DMS153 (cell line): ENCODE measurements at places on chromosomes 12 and 14.

GRCh38 chr12:93679308-93679925 lies 2.2 kb downstream of the CRADD start:
- no peak for DNase-seq

GRCh38 chr12:16691624-16692023 lies 85.7 kb upstream of the LMO3 start:
- no peak for DNase-seq

DNA sequence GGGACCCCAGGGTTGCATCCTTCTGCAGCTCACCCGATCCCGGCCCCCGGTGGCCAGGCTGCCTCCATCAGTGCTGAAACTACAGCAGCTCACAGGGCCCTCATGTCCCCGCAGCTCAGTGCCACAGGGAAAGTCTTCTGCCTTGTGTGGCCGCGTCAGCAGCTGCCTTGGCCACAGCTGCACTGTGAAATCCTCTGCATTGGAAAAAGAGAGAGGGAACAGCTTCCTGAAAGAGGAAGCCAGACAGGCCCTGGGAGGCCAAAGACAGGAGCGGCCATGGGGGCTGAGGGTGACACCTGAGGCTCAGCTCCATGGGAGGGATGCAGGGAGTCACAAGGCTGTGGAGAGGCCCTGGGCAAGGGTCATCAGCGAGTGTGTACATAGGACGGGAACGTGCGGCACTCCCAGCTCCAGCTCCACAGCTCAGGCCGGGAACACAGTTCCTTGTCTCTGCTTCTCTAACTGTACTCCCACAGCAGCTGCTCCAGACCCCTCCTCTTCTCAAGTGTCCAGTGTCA lies 32.7 kb downstream of the PARP2 start:
- no peak for DNase-seq

DNA sequence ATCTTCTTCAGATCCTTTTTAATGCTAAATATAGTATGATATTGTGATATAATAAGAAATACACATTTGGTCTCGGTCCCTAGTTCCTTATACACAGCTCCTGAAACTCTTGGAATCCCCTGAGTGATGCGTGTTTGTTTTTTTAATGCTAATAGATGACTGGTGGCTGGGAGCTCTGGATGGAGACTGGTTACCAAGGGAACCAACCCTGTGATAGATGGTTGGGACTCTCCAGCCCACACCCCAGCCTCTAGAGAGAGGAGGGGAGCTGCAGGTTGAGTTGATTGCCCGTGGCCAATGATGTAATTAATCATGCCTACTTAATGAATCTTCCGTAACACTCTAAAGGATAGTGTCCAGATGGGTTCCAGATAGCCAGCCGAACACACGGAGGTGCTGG lies 140.6 kb downstream of the FBXL14 start:
- no peak for DNase-seq

- DNase-seq = no peak
Observed at GRCh38 chr14:45716572-45716971, 463.6 kb upstream of the MIS18BP1 start.

GRCh38 chr14:101972126-101972866 lies 7.9 kb downstream of the DYNC1H1 start:
- no peak for DNase-seq

GRCh38 chr14:35385042-35385839 lies 19.3 kb downstream of the NFKBIA start:
- peak; percentile 78 for DNase-seq

GRCh38 chr12:43063650-43064049 lies 474.1 kb upstream of the PRICKLE1 start:
- DNase-seq = no peak

DNA sequence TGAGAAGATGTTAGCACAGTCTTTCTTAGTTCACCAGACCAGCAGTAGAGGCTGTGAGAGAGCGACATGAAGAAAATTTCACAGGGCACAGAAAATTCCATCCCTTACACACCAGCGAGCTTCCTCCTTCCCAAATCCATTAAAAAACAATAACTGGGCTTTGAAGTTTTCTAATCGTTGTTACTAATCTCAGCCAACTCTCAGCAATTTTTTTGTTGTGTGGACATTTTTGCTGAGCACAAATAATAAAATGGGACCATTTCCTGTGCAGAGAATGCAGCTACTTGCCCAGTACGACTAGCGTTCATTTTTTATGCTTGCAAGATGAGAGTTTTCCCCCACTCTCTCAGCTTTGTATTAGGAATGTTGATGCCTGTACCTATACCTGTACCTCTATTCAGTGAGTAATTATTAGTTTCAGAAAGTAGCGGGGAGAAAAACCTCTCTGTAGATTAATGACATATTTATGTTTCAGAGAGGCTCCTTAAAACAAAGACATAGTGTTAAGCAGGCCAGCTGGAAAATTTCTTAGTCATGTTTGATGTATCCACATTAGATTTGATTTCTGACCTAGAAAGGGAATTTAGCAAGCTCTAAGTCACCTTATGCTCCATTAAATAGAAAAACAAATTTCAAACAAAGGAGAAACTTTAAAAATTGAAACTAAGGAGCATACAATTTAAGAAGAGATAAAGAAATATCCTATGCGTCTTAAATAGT lies 146.5 kb downstream of the SRGAP1 start:
- DNase-seq = no peak

DNA sequence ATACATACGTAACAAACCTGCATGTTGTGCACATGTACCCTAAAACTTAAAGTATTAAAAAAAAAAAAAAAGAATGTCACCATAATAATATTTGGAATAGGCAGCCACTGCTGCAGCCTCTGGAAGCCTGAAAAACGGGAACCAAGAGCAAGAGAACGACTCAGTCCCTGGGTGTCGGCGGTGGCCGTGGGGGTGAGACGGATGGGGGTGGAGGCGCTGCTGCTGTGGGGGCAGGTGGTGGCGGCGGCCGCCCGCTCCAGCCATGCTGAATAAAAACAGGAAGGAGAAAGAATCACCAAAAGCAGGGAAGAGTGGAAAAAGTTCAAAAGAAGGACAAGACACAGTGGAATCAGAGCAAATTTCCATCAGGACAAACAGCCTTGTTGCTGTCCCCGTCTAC lies 46.9 kb downstream of the ZFYVE21 start:
- no peak for DNase-seq

DNA sequence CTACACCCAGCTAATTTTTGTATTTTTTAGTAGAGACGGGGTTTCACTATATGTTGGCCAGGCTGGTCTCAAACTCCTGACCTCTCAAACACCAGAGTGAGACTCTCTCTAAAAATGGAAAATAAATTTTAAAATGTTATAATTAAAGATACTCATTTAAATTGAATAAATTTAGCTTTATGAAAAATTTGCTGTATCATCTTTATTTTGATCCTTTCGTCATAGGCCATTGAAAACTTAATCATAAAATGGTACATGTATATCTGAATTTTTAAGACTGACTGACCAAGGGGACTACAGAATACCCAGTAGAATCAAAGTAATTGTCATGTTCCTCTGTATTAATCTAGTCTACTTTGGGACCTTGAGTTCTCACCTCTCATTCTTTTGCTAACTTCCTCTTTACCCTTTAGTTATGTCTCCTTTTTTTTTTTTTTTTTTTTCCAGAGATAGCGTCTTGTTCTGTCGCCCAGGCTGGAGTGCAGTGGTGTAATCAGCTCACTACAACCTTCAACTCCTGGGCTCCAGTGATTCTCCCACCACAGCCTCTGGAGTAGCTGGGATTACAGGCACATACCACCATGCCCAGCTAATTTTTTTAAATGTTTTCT lies 9.5 kb downstream of the RAB5B start:
- no peak for DNase-seq
